ENCODE measurements at places on chromosomes 7 and 10.

GRCh38 chr7:128215281-128215680 lies 25.8 kb upstream of the LEP start:
- DNase-seq = no peak

- DNase-seq = no peak
Observed at GRCh38 chr10:72893136-72893798, at the start of gene OIT3. TSS of gene OIT3 (plus strand) at chr10:72893739. CDS start at chr10:72893799, 60 bp downstream.

GRCh38 chr10:121531076-121531829 lies 67.0 kb downstream of the FGFR2 start:
- no peak for DNase-seq

DNA sequence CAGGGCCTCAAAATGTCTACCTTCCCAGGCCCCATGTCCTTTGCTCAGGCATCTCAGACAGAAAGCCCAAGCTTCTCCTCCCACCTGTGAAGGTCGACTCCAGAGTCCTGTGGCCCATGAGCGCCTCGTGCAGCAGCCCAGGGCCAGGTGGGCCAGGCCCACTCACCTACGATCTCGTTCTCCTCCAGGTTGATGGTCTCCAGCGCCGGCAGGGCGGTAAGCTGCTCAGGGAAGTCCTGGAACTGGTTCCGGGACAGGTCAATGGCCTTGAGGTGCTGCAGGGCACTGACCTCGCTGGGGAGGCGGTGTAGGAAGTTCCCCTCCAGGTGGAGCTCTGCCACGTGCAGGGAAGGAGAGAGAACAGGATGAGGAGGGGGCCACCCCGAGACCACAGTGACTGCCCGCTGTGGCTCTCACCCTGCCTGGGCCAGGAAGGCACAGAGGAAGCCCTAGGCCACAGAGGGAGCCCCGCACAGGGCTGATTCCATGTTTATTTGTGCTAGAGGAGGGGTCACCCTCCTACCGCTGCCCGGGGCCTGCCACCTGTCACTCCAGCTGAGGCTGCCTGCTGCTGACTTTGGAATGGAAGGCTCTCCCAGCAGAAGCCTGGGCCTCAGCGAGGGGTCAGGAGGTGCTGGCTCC lies 40.0 kb upstream of the NPFFR1 start:
- DNase-seq = no peak

DNA sequence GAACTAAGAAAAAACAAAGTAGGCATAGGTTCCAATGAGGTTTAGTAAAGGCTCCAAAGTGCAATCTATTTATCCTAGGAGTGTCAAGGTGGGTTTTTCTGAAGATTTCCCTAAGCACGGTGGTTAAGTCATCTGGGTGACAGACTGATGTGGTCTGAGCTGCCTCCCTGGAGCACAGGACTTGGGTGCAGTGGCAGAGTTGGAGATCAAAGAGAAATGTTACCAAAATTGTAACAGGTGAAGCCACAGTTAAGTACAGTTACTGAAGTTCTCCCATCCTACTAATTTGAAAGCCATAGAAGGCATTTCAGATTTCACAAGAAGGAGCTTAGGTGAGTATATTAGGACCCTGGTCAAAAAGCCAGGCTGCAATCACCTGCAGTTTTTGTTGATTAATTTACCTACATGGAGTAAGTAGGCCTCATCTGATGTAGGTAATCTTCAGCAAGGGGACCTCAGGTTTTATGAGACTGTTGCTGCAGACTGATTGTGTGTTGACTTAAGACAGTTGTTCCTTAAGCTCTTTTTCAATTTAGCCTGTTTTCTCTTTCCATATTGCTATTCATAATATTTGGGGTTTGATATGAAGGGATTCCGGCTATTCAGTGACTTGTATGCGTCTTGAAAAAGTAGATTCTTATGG lies 3.0 kb downstream of the DLX6 start:
- no peak for DNase-seq

All from GM12878 (cell line).